ENCODE measurements at places on chromosomes 1 and 21. TPM values are rescaled to one million over a fixed set of nuclear protein-coding genes. Genes with fewer than 3 reads are reported as not detected.

Gene TMEM61
- total RNA-seq: not detected

Gene ASPM
- 57.6 TPM for total RNA-seq

Gene MIA3
- total RNA-seq: 57.5 TPM

Gene LCE4A
- total RNA-seq: not detected

- DNase-seq: no peak
These were observed 58.1 kb upstream of the ARHGEF16 start for GRCh38 chr1:3396411-3396810.

- DNase-seq: no peak
These were observed 637 bp upstream of the MYBPHL start for GRCh38 chr1:109307274-109308021.

DNA sequence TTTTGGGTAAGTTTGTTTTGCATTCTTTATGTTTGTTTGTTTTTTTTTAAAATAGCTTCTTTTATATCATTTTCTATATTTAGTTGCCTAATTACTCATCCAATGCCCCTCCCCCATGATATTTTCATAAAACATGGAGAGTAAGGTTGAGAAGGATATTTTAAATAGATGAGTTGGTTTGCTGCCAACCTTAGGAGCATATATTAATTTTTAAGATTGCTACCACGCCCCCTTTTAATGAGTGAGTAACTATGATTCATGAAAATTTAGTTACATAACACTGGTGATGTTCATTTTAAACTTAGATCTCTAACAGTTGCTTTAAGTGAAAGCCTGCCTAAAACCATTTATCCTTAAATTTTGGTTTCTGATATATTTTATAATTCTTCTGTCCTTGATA lies 18.7 kb downstream of the TMEM50A start:
- no peak for DNase-seq
